ENCODE measurements at places on chromosomes 2 and 18.

DNA sequence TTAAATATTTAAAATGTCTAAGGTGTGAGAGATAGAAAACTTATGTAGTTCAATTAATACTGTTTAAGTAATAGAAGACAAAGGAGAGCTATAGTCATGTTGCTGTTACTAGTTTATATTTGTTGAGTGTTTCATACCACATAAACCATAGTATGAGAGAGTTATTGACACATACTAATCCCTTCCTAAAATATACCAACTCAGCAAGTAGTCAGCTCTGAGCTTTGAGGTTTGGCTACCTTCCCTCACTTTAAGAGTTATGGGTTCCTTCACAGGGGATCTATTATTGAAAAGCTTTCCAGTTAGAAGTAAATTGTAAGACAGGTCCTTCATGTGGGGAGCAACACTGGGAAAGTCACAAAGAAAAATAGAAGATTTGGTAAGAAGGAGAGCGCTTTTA is 701.6 kb upstream of the ZEB2 start:
- no peaks in the 10 kb centered on the region for H3K36me3 ChIP-seq
- DNase-seq = no peak
- no peak overlapping the region for H3K4me3 ChIP-seq
- H3K27me3 ChIP-seq = no peaks in the 10 kb centered on the region
- H3K4me1 ChIP-seq = peaks cover 10% of the 10 kb centered on the region
- H3K27ac ChIP-seq = no peak overlapping the region

- peaks cover 79% of the 10 kb centered on the region for H3K27me3 ChIP-seq
- peaks cover 9% of the 10 kb centered on the region for H3K36me3 ChIP-seq
- peaks cover 20% of the 10 kb centered on the region for H3K4me1 ChIP-seq
- no peak for DNase-seq
- H3K4me3 ChIP-seq = peak overlapping the region; percentile 80
Observed at GRCh38 chr2:172095146-172095904, 7.4 kb downstream of the DLX2 start.

DNA sequence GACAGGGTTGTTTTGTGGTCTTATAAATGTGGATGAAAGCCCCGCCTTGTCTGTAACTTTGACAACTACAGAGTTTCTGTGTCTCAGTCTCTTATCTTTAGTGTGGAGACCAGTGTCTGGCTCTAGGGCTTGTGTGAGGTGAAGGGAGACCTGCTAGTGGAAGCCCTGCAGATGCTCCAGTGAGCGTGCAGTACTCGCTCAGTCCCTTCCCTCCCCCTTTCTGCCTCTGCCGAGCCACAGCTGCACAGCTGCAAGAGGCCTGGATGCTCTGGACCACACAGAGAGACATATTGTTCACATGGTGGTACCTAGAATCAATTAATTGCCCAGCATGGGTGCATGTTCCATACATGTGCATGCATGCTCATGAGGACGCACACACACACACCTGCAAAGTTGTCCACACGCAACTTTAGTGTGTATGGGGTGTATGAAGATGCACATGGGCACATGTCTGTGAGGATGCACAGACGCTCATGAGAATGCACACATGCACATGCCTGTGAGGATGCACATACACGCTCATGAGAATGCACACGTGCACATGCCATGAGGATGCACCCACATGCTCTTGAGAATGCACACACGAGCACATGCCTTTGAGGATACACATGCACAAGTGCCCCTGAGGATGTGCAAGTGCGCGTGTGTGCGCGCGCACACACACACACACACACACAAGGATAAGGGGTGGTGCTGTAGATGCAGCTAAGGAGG is 282.1 kb upstream of the HS6ST1 start:
- H3K4me3 ChIP-seq = no peak overlapping the region
- H3K27me3 ChIP-seq = no peaks in the 10 kb centered on the region
- DNase-seq = no peak
- no peaks in the 10 kb centered on the region for H3K4me1 ChIP-seq
- no peak overlapping the region for H3K27ac ChIP-seq
- H3K36me3 ChIP-seq = no peaks in the 10 kb centered on the region

DNA sequence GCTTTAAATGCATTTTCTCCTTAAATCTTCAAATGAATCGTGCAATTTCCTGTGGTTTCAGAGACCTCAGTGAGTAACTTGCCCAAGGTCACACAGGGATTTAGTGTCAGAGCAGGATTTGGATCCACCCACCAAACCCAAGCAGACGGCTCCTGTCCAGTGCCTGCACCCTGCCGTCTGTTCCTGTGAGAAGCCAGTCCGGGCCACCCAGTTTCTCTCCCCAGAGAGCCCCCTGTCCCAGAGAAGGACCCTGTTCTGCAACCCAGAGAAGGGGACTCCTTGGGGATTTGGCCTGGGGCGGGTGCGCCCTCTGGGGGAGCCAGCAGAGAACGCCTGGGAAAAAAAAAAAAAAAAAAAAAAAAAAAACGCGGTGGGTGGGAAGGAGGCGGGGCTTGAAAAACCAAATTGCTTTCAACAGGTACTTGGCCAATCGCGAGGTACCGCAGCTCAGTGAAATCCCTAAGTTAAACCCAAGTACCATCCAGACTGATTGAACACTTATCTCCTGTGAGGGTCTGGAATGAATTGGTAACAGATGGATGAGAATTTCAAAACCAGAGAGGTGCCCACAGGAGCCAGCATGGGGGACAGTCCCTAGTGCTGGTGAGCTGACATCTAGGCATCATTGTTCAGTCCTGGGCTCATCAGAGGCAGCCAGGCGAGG is 30.9 kb upstream of the REEP1 start:
- peak overlapping the region; percentile 44 for H3K4me3 ChIP-seq
- DNase-seq = peak; percentile 9
- peaks cover 2% of the 10 kb centered on the region for H3K36me3 ChIP-seq
- H3K4me1 ChIP-seq = peaks cover 13% of the 10 kb centered on the region
- H3K27me3 ChIP-seq = peaks cover 6% of the 10 kb centered on the region

DNA sequence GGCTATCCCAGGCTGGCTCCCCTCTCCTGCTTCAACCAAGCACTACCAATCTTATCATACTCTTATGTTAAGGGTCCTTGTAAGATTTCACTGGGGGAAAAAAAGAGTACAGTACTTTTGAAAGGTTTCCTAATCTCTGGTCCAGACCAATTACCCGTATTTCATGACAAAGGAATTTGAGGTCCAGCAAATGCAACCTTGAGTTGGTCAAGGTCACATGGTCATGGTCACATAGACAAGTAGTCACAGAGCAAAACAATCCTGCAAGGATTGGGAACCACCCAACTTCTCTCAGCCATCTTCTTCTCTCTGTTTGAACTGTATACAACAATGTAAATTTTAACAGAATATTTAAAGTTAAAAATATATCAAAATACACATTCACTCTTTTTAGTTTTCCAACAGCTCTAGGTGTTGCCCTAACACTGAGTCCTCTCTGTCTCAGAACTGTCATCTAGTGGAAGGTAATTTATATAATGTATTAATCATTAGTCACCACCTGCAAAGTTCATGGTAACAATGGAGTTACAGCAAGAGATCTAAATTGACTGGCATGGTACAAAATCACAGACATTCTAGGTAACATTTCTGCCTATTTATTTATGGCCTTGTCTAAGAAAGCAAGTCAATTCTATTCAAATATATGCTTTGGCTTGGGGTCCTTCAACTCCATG is 21.5 kb downstream of the DTNB start:
- H3K4me3 ChIP-seq = no peak overlapping the region
- H3K36me3 ChIP-seq = peaks cover 22% of the 10 kb centered on the region
- H3K4me1 ChIP-seq = peaks cover 6% of the 10 kb centered on the region
- H3K27ac ChIP-seq = no peak overlapping the region
- DNase-seq = no peak

DNA sequence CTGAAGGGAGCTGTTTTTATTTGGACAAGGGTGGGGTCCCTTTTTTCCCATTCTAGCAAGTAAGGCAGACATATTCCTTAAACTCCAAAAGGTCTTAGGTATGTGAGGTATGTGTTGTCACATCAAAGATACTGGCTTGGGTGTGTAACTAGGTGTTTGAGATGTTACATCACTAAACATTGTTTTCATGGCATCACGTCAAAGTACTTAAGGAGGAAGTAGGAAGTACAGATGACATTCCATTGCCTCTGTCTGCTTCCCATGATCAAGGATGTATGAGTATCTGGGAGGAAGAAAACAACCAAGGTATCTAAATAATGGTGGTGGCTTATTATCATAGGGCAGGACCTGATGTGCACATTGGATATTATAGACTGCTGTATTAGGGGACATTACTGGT is 39.3 kb downstream of the CD302 start:
- peaks cover 23% of the 10 kb centered on the region for H3K36me3 ChIP-seq
- no peaks in the 10 kb centered on the region for H3K4me1 ChIP-seq
- H3K4me3 ChIP-seq = no peak overlapping the region
- H3K27me3 ChIP-seq = no peaks in the 10 kb centered on the region
- DNase-seq = no peak
- H3K27ac ChIP-seq = no peak overlapping the region

All from stimulated activated naive B cell treated with anti-CD40 and anti-IgM and Interleukin-4, amounts not matched to agents 10 μg/mL and 1 μg/mL and 100 μg/mL, for 72 hours (primary cell).